Left renal pelvis (tissue), 4 donors: ENCODE measurements at places on chromosomes 3 and 15.

DNA sequence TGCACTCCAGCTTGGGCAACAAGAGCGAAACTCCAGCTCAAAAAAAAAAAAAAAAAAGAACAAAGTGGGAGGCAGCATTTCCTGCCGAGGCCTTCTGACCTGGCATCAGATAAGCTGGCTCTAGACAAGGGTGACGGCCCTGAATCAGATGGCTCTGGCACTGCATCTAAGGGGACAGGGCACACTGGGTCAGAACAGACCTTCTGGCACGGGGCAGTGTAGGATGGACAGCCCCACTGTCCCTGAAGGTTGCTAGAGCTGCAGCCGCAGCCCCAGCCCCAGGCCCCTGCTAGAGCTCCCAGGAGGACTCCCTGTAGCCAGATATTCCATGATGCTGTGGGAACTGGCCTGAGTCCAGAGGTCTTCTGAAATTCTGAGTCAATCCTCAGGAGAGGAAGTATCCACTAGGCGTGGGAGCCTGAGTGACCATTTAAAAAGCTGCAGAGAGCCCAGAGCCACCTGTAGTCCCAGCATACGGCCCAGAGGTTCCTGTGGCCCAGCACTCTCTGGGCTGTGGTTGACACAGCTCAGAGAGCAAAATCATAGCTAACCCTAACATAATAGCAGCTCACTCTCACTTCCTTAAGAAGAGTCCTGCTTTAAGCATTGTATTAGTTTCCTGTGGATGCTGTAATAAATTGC lies 69.2 kb upstream of the MFGE8 start:
- DNase-seq, result no peak

DNA sequence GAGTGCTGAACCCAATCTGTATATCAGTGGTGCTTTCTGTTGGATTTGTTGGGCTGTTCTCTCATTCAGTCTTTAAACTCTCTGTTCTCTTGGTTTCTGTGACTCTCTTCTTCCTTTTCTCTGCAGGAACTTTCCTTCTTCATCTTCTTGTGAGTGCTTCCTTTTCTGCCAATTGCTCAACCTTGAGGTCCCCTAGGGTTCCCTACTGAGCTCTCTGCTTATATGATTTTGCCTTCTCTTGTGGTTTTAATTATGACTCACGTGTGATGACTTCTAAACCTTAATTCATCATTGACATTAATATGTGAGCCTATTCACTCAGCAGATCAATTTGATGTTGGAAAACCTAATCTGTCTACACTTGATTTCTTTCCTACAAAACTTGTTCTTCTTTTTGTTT lies 39.4 kb downstream of the MOBP start:
- DNase-seq, result no peak

DNA sequence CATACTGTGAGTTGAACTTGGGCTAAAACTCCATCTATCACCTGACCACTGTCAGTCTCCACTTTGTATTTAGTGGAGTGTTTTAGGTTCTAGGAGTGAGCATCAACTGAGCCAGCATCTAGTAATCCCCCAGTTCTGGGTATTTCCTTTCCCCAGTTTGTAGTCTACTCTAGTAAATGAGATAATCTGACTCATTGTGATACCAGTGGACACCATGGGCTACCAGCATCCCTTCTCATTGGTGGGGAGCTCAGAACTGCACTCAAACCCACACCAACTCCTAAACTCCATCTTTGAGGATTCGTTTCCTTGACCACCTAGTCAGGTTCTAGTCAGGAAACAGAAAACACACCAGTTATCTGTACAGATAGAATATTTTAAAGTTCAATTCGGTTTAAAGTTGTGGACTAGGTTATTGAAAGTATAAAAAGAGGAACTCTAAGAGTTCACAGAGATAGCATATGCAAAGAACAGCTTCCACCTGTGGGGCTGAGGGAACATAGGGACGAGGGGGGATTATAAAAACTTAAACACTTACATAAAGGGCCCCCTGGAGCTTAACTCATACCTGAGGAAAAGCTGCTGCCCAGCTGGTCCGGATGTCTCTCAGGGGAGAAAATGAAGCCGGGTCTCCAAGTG lies 36.0 kb downstream of the LEO1 start:
- DNase-seq, result no peak

- DNase-seq, result no peak
These were observed 396.9 kb downstream of the LRTM1 start for GRCh38 chr3:54530944-54531343.

GRCh38 chr3:122476532-122476931 lies 38.2 kb downstream of the KPNA1 start:
- DNase-seq, result no peak

- DNase-seq, result no peak
These were observed 61.0 kb downstream of the SCAPER start for GRCh38 chr15:76844096-76844495.

DNA sequence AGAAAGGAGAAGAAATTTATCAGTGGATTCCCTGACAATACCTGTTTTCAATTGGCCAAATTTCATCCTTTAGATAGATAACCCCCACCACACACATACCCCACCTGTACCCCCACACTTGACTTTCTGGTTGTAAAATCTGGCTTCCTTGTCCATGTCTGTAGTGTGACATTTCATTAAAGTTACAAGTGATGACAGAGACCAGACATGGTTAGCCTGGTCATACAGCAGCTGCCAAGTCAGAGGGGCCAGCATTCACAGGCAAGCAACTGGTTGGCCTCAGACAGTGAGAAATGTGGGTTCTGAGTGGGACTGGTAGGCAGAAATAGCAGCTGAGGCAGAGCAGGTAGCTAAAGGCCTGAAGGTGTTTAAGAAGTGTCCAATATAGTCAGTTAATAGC lies 238.6 kb upstream of the SOX14 start:
- DNase-seq, result no peak

DNA sequence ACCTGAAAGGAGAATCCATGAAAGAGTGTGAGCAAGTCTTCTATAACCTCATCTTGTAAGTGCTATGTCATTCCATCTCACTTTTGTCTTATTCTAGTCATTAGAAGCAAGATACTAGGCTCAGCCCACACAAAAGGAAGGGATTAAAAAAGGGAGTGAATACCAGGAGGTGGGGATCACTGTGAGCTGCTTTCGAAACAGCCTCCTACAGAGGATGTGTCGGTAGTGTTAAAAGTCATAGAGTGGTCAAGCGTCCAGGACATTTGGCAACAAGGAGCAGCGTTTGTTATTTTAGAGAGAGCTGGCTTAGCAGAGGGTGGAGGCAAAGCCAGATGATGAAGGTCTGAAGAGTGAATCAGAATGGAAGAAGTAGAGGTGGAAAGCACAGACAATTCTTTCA lies 11.7 kb upstream of the ZNF148 start:
- DNase-seq, result no peak
